SJSA1 (cell line): ENCODE measurements at places on chromosomes 5 and 9. TPM values are rescaled to one million over a fixed set of nuclear protein-coding genes. Genes with fewer than 3 reads are reported as not detected.

Gene LRRC26
- not detected in 2 replicates for total RNA-seq

Gene SUSD3
- not detected in 2 replicates for total RNA-seq

Gene RMI1
- total RNA-seq, result 1.9 and 6.6 TPM in 2 replicates

Gene FAM200C
- 5.0 and 5.5 TPM in 2 replicates for total RNA-seq

Gene SCGB3A1
- not detected in 2 replicates for total RNA-seq

Gene ZNF354C
- total RNA-seq, result not detected in 2 replicates

DNA sequence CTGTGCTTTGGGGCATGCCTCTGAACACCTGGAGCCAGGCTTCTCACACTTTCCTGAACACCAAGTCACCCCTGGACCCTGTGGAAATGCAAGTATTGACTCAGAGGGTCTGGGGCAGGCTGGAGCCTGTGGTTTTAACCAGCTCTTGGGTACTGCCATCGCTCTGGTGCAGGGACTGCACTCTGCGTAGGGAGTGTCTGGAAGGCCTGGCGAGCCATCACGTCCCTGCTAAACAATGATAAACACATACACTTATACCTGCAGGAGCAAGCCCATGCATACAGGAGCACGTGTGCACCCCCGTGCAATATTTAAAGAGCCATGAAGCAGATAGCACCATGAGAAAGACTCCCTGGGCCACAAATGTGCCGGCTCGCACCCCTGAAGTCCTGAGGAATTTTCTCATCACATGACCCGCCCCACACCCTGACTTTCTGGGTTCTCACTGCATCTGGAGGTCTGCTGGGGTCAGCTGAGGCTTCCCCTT lies 267.7 kb downstream of the GADD45G start:
- DNase-seq, result peak; percentile 16

- no peak for DNase-seq
These were observed 626.5 kb downstream of the PDE4D start for GRCh38 chr5:59267033-59267432.

DNA sequence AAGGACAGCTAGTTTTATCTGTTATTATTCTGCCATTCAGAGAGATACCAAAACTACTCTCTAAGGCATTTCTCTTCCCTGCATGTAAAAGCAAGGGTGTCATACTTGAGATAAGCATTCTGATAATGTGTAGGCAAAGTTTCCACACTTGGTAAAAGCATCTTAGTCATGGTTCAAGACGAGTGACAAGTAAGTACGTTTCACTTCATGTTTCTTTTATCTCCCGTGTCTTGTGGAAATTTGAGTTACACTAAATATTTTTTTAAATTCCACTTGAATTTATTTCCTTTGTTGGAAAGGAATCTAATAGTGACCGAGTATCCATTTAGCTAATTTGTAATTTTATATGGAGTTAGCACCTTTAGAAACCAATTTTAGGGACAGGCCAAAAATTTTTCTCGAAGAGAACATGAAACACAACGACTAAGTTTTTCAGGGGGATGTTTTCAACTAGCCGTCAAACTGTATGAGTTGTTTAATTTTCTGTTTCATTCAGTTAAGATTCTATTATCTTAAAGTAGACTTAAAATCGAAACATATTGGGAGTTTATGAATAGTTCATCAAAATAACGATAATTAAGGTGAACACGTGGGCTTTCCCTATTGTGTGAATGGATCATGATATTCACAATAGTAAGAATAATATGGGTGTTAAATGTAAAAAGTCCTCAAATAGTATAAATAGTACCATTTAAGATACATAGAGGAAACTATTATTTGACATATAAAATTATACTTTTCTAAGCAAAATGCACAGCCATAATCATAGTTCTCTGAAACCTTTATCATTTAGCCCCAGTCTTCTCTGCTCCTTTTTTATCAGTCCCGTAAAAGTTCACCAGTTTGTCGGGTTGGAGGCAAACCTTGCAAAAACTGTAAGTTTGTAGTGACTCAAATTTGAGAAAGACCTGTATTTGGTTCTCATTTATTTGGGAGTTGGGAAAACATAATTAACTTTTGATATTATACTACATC lies 1.6 kb downstream of the RFESD start:
- DNase-seq, result no peak

GRCh38 chr5:171625646-171626045 lies 160.0 kb upstream of the SMIM23 start:
- no peak for DNase-seq

DNA sequence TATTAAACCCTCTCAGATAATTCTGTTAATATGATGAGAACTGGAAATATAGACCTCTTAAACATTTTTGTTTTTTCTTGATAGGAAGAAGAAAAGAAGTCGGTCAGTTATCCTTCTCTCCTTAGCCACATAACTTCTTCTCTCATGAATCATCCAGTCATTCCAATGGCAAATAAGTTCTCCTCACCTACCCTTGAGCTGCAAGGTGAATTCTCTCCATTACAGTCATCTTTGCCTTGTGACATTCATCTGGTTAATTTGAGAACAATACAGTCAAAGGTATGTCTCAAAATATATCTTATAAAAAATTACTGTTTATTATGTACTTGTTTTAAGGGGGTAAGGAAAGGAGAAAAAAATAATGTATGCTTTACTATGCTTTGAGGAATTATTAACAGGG lies 165.3 kb downstream of the MAN2A1 start:
- no peak for DNase-seq

DNA sequence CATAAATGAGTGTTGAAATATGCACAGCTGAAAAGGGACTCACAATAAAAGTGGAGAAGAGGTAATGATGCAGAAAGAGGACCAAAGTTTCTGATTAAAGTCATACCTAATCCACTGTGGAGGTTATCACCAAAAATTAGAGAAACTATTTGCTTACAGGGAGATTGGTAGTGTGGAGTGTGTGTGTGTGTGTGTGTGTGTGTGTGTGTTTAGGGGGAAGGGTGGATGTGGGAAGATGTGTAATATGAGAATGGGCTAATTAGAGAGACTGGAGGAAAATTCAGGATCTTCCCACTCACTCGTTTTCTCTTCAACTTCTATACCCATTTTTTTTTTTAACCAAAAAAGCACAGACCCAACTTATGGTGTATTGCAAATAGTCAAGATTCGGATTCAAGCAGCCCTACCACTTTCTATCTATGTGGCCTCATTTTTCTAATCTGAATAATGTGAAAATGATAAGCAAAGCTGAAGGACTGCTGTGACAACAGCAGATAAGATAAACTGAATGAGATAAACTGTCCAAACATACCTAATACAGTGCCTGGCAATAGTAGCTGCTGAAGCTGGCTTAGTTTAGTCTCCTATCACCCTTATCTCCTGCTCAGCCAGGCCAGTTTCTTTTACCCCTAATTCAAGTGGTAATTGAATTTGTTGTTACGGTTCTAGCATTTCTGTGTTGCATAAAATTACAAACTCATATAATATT lies 501.1 kb downstream of the KDM4C start:
- DNase-seq, result no peak

DNA sequence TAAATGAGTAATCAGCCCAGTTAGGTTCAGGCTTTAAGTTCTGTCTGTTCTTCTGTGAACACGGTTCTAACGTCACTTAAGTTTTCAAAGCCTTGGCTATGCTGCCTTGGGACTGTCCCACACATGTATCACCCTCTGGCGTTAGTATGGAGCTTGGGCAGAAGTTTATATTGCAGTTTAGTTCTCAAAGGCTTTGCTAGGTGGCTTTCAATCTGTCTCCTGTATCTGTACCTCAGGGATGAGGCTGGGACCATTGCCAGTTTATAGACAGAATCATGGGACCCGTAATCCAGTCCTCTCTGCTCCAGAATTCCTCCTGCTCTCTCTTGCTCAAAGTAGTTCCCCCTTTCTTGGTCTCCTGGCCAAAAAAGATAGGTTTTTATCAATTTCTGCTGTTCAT lies 12.1 kb downstream of the C9orf40 start:
- DNase-seq, result no peak

GRCh38 chr9:113622600-113623400 lies 159.3 kb downstream of the RGS3 start:
- DNase-seq, result peak; percentile 62

DNA sequence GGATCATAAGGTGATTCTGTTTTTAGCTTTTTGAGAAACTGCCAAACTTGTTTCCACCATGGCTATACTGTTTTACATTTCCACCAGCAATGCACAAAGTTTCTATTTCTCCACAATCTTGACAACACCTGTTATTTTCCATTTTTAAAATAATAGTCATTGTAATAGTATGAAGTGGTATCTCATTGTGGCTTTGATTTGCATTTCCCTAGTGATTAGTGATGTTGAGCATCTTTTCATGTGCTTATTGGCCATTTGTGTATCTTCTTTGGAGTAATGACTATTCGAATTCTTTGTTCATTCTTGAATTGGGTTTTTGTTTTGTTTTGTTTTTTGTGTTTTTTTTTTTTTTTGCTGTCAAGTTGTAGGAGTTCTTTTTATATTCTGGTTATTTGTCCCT lies 4.9 kb downstream of the GARNL3 start:
- DNase-seq, result no peak

DNA sequence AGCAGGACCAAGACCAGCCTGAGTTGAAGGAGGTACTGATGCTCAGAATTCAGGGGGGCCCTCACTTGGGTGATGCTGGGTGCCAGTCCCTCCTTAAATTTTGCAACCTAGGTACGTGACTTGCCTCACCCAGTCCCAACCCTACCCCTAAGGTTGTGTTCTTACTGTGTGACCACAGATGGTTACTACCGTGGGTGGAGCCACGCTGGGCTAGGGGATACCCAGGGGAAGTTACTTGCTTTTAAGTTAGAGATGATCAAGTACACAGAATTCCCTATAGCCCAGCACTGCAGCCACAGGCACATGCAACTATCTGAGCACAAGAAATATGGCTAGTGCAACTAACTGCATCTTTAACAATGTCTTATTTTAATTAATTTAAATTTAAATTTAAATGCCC lies 32.9 kb downstream of the NXNL2 start:
- DNase-seq, result no peak

- no peak for DNase-seq
These were observed 12.7 kb downstream of the PTPDC1 start for GRCh38 chr9:94096819-94097577.

GRCh38 chr5:140075371-140075770 lies 32.3 kb upstream of the NRG2 start:
- no peak for DNase-seq

DNA sequence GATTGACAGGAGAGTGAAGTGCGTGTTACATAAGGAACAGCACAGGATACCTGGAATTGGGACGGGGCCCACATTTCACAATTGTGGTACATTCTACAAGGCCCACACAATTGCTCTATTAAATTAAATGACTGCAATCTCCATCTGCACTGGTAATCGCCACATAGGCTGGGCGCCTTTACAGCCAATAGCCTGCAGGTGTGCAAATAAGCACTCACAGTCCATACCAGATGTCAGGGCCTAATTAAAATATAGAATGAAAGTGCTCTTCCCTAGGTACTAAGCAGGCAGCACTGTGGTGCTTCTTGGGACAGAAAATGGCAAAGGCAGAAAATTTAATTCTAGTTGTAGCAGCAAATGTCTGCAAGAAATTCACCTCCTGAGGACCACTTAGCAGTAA lies 82.7 kb downstream of the ATP10B start:
- DNase-seq, result no peak

DNA sequence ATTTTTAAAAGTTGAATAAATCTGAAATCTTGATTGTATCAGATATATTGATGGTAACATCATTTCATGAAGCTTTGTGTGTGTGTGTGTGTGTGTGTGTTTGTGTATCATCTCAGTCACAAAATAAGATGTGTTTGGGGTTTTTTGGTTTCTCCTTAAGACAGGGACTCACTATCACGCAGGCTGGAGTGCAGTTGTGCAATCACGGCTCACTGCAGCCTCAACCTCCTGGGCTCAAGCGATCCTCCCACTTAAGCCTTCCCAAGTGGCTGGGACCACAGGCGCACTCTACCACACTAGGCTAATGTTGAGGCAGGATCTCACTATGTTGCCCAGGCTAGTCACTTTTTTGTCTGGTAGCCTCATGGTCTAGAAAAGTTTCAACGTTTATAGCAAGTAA lies 83.4 kb upstream of the DMRT1 start:
- DNase-seq, result no peak

DNA sequence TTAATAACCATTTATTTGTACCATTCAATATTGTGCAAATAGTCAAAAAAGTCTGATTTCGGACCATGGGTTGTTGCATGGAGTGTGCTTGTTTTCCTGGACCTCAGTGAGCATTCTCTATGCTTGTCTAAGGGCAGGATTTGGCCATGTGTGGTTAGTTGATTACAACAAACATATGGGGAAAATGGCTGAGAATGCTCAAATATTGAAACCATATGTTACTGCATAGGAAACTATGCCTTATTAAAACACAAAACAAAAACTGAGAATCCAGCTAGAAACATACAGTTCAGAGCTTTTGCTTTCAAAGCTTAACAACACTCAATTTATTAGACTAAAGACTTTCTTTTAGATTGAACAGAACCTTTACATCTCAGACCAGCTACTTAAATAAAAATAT lies 928.3 kb downstream of the NR2F1-AS1 start:
- no peak for DNase-seq

GRCh38 chr5:123460296-123460729 lies 37.1 kb upstream of the CEP120 start:
- DNase-seq, result no peak

GRCh38 chr5:1003296-1003937 lies 5.2 kb upstream of the NKD2 start:
- no peak for DNase-seq

- DNase-seq, result no peak
These were observed 39.1 kb downstream of the PCDH1 start for GRCh38 chr5:141839015-141839513.

DNA sequence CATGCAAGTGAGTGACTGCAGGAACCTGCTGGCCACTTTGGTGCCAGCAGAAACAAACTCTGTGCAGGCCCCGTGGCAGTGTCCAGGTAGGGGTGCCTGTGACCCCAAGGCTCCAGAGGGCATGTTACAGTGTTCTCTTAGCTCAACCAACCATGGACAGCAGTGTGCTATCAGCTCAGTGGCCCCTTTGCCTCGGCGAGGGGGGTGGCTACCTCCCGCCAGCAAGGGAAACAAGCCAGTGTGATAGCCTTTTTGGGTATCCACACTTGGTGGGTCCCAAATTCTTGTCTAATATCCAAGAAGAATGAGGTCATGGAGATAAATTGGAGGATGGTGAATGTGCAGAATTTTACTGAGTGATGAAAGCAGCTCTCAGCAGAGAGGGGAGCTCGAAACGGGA lies 298.6 kb upstream of the SLC30A5 start:
- no peak for DNase-seq

GRCh38 chr5:60959156-60959555 lies 14.2 kb downstream of the NDUFAF2 start:
- no peak for DNase-seq
